ENCODE measurements at places on chromosomes 11 and 22. TPM values are rescaled to one million over a fixed set of nuclear protein-coding genes. Genes with fewer than 3 reads are reported as not detected.

DNA sequence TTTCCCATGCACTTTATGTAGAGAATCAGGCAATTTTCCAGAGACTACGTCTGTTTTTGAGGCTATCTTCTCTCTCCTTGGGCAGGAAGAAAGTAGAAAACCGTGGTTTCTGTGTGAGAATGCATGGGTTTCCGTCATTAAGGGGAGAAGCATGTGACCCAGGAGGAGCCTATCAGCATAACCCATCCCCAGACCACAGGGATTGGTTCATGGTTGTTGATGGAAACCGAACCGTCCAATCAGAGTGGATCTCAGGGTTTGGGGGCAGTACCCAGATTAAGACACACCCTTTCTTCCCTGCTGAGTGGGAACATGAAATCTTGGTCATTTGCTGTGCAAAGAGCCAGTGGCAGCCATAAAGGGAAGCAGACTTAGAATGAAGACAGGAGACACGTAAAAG is 517.8 kb downstream of the MN1 start:
- DNase-seq = no peak

- peak; percentile 64 for DNase-seq
Observed at GRCh38 chr22:40183029-40183581, 5.4 kb downstream of the TNRC6B start.

GRCh38 chr11:129637983-129638776 is 177.5 kb upstream of the TMEM45B start:
- peak; percentile 64 for DNase-seq

DNA sequence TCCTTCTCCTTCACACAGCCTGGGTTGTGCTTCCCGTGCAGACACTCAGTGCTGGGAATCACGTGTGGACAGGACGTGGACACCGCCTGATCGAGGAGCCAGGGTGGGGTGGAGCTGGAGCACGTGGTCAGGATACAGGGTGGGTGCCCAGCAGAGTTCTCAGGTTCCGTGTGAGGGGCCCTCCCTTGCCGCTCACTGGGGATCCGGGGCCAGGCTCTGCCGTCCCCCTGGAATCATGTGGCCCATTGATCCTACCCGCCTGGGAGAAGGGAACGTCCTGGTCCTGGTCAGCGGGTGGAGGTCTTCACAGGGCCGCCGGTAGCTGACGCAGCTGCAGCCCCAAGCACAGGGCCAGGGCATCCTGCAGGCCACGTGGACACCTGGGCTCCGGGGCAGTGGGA is 397.7 kb downstream of the TBC1D22A start:
- DNase-seq = no peak

DNA sequence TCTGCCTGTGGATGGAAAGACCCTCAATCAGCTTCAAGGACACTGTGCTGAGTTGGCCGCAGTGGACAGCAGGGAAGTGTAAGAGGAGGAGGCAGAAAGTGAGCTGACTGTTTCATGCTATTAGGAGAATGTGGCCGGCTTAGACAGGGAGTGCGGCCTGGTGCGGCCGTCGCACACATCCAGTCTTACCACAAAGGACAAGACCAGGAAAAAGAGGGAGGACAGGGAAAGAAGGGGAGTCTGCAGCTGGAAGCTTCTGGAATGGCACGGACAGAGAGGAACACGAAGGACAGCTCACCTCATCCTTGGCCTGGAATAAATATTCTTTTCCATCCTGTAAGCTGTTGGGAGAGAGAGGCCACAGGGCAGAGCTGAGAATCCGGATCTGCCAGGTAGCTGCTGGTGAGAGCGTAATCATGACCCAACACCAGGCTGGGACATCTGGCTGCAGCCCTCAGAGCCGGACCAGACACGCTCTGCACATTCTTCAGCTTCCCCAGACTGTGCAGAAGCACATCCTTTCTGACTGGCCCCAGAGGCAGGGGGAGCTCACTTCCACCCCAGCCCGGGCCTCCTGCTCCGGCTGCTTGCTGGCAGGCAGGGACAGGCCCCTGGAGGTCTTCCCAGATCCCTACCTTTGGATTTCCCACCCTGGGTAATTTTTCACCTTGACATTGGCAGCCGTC is 8.6 kb upstream of the RBM4B start:
- no peak for DNase-seq

The ARRB1 gene
- 22.7 TPM for total RNA-seq

The RELA gene
- total RNA-seq = 95.7 TPM

The OR6A2 gene
- total RNA-seq = 0.50 TPM
